NCI-H1930 (cell line): ENCODE measurements at places on chromosomes 5 and 9.

DNA sequence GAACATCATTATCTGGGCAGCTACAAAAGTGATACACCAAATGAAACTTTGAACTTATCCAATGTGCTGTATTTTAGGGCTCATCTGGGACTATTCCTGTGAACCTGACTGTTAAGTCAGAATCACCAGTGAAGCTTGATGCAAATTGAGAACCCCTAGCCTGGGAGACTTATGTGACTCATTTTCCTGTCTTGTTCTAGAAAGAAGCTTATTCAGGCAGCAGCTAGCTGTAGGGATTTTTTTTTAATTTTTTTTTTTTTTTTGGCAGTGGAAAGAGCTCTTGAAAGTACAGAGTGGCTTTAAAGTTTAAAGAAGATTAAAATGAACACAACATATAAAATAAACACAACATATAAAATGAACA, 81.1 kb upstream of the TNFAIP8 start:
- DNase-seq = no peak

- DNase-seq = no peak
Measured at GRCh38 chr5:60993425-60993824, 48.4 kb downstream of the NDUFAF2 start.

DNA sequence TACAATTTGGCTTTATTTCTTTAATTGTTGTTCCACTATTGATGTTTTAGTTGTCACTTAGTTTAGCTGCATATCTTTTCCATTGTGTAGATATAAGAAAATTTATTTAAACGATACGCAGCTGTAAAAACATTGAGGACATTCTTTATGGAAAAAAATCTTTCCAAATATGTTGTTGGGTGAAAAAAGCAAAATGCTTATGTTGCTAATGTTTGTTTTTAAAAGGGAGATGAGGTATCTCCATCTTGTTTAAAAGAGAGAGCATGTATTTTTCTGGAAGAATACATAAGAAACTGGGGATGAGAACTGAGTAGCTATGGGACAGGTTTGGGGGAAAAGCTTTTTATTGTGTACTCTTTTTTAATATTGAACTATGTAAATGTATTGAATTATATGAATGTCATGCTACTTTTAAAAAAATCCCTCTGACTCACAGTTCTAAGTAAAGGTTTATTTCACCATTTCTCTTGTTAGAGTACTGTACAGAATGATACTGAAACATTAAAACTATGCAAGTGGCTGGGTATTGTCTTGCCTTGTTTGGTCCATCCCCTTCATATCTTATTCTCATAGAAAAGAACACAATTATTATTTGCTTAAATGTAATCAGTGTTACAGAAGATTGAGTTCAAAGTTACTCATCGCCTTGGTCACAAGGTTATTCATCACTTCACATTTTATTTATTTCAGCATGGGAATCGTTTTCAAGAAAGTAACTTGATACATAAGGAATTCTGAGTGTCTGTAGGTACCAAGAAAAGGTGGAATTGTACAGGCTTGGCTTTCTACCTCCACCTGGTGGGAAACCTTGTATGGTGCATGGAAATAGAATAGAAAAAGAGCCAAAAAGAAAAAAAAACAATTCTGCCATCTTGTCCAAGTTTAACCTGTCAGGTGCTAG, 85.8 kb downstream of the RIC1 start:
- no peak for DNase-seq

DNA sequence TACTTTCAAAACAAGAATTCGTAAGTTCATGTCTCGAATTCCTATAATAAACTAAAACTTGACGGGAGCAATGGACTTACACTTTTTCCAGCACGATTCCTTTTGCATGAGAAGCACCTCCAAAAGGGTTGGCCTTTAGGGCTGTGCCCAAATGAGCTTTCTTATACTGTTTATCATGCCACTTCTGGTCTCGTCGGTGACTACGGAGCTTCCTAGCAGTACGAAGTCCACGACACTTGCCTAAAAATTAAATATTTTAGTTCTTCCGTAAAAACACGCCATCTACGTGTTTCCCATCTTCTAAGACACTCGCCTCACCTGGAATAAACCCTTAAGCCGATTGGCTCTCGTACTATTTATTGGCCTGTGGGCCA, 554 bp downstream of the RPS23 start:
- DNase-seq = no peak

DNA sequence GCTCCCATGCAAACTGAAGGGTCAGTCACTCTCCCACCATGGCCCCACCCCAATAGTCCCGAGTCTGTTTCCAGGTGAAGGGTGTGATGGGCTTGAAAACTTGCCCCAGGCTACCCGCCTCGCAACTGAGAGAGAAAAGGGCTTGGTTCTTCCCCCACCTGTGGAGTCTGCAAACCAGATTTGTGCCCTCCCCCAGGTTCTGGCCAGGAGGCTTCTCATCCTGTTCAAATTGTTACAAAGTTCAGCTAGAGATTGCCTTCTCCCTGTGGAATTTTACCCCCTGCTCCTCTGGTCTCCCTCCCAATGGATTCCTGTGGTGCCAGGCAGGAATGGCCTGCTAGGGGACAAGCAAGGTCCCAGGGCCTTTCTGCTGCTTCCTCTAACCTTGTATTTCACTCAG, 93.1 kb upstream of the ACO1 start:
- DNase-seq = no peak

DNA sequence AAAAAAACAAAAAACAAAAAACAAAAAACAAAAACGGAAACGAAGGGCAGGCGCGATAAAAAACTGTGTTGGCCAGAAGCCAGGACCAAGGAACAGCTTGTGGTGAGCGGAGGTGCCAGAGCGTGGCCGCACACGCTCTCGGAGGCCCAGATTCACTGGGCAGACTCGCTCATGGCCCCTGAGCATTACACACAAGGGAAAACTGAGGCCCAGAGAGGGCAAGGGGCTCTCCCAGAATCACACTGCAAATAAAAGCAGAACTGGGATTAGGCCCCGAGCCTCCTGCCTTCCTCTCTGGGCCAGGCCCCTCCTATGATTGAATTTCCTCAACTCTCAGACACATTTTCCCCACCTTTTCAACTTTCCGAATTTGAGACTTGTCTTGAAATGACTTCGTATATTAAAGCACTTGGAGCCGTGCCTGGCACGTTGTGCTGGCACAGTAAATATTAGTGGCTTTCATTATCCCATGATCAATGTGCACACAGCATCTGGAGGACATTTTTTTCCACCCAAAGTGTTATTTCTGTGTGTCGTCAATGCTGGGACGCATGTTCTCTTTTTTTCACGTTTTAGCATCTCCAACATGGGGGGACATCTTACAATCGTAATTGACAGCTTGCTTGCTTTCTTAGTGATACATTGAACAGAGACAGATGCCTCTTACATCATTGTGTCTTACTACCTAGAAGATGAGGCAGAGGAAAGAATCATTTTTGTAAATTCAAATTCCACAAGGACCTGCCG, 7.4 kb downstream of the FIBCD1 start:
- no peak for DNase-seq

DNA sequence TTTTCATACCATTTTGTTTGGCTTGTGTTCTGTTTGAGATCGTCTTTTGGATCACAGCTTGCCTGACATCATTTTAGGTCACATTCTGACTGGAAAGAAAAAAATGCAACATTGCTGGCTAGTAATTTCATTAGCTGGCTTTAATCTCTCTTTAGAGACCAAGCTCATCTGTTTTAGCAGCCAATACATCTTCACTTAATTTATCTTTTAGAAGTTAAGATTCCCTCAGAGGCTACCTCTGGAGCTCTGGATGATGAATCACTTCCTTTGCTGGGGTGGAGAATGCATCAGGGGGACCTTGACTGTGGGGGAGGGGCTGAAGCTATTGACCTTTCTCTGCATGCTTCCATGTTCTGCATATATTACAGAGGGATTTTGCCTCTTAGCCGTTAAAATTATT, 181.5 kb upstream of the OTULINL start:
- DNase-seq = no peak

GRCh38 chr5:32508806-32509805, 64.6 kb upstream of the ZFR start:
- no peak for DNase-seq

DNA sequence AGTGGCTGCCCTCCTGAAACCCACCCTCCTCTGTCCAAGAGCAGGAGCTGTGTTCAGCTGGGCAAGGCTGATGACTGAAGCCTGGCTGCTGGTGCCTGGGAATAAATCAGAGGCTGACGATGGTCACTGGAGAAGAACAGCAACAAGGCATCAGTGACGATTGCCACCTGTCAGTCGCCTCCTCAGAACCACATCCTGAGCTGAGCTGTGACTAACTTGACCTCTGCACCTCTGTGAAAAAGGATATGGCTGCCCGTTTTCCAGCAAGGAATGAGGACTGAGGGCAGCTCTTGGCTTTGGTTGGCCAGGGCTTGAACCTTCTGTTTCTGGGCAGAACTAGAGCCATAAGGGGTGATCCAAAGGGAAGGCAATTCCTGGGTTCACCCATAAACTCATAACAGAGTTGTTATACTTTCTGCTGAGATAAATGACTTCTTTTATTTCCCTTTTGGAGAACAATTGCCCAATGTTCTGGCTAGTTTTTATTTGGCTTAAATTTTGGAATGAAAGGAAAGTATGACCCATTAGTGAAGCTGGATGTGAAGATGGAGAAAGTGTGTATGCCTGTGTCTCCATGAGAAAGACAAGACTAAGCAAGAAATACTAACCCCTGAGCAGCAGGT, 40.1 kb downstream of the TRIP13 start:
- DNase-seq = no peak

GRCh38 chr5:142852416-142853198, 82.4 kb downstream of the ARHGAP26 start:
- no peak for DNase-seq

DNA sequence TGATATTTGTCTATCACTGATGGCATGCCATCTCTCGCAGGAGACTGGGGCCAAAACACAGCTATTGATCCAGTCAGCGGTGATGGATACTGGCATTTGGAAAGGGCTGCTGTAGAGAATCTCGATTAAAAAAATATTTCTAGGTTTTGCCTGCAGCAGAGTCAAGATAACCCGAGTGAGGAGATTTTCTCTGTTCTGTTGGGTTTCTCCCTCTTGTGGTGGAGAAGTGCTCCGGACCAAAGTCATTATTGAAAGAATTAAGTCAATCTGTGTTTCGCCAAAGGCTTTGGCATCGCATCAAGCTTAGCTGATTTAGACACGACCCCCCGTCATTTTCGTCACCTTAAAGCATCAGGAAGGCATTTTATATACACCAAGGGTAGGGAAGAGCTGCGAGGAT, 97.1 kb upstream of the IRX2 start:
- DNase-seq = no peak

- DNase-seq = no peak
Measured at GRCh38 chr5:171263181-171263580, 45.9 kb upstream of the TLX3 start.
